HCEC 1CT (cell line): ENCODE measurements at places on chromosomes 11 and 22.
A peak's percentile ranks its signal among the peaks of the same experiment; 100 is the strongest.

DNA sequence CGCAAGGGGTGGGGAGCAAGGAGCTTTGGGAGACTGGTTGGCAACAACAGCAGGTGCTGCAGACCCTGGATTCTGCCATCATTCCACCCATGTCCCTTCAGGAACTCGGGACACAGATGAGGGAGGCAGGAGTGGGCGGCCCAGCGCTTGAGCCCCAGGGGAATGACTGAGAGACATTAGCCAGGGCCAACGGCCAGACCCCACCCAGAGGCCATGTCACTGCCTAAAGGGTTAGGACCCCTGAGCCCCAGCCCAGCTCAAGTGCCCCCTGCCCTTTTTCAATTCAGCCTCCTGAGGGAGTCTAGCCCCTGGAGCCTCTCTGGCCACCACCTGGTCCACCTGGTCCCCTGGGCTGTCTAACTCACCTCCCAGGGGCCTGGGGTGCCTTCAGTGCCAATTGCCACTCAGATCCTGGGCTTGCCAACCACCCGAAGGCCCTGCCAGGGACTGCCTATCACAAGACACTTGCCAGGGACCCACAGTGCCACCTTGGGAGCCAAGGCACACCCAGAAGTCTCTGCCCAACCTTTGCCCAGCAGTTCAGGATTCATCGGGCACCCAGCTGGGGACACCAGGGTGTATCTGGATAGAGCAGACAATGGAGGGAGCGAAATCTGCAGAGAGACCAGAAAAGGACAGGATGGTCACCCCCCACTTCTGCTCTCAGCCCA lies 16.6 kb downstream of the MFNG start:
- no peak for DNase-seq

GRCh38 chr22:23281406-23282088 lies 101.2 kb downstream of the BCR start:
- DNase-seq = peak; percentile 30

DNA sequence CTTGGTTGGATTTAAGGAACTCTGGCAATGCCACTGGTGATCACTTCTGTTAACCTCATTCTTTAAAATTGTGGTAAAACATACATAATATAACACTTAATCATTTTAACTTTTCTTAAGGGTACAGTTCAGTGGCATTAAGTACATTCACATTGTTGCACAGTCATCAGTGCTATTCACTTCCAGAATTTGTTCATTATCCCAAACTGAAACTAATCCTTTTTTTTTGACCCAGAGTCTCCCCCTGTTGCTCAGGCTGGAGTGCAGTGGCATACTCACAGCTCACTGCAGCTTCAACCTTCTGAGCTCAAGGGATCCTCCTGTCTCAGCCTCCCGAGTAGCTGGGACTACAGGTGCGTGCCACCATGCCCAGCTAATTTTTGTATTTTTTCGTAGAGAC lies 10.6 kb downstream of the ELF5 start:
- peak; percentile 22 for DNase-seq

DNA sequence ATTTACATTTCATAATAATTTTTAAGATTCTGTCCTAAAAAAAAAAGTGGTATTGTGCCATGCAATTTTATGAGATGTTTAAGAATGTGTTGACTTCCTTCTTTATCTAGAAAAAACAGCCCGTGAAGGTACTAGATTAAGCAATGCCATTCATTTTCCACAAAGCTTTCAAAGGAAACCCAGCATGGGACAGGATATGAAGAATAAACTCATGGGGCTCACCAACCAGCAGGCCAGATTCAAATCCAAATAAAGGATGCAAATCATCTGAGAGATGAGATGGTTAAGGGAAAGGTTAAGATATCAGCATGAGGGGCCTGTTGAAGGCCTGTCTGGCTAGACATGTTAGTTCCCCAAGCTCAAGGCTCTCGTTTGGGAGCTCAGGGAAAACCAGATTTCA lies 199.1 kb downstream of the SWAP70 start:
- no peak for DNase-seq

DNA sequence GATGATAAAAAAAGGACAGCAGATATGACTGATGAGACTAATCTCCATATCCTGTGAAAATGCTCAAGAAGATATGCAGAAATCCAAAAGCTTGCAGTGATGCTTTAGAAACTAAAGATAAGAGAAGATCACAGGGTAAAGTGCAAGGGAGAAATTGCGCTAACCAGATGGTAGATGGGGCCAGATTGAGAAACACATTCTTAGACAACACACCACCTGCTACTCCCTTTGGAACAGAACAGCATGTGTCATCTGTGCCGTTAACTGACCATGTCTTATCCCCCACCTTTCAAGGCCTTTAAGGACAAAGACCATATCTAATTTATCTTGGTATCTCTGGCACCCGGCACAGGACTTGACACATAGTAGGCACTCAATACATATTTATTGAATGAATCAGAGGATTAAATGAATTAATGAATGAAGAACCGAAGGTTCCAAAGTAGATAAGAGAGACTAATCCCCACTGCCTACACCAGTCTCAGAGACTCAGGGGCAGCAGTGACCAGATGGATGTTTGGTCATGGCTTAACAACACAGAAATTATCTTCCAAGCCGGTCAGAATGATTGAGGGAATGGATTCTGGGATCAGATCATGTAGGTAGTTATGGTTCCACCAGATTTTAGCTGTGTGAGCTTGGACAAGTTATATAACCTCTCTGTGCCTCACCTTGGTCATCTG lies 12.3 kb upstream of the P2RY2 start:
- DNase-seq = no peak

DNA sequence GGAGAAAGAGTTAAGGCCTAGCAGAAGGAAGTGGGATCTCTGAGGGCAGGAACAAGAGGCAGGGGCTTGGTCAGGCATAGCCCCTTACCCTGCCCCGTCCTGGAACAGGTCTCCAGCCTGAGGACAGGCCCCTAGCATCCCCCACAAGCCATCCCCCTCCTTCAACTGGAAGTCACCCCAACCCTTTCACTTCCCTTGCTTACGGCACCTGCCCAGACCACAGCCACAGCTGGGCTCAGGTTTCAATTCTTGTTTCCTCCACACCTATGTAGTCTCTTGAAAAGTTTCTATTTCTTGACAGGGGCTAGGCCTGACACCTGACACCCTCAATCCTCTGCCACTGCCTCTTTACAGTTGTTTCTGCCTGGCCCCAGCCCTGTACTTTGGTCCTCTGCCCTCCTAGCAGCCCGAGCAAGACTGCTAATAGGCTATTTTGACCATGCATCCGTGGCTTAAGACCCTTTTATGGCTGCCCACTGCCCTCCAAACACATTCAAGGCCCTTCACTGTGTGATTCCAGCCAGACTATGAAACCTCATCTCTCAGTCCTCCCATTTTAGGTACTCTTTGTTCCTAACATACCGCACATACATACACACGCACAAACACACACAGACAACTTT lies 10.9 kb upstream of the FCHSD2 start:
- DNase-seq = no peak

GRCh38 chr11:94546162-94546470 lies 2.4 kb downstream of the FUT4 start:
- no peak for DNase-seq

DNA sequence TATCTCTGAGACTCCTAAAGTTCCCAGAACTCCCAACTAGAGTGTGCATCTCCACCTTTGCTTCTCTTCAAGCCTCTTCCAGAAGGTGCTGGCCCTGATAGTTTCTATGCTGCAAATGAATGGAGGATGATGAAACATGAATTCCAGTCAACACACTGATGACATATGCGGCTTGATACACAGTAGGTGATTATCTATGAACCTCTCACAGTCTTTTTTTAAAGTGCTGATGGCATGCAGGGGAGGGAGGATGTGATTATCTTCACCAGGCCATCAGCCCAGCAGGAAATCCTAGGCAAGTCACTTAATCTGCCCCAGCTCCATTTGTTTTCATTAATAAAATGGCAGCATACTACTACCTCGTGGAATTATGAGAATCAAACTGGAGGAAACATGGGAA lies 548.5 kb downstream of the SOX6 start:
- no peak for DNase-seq

DNA sequence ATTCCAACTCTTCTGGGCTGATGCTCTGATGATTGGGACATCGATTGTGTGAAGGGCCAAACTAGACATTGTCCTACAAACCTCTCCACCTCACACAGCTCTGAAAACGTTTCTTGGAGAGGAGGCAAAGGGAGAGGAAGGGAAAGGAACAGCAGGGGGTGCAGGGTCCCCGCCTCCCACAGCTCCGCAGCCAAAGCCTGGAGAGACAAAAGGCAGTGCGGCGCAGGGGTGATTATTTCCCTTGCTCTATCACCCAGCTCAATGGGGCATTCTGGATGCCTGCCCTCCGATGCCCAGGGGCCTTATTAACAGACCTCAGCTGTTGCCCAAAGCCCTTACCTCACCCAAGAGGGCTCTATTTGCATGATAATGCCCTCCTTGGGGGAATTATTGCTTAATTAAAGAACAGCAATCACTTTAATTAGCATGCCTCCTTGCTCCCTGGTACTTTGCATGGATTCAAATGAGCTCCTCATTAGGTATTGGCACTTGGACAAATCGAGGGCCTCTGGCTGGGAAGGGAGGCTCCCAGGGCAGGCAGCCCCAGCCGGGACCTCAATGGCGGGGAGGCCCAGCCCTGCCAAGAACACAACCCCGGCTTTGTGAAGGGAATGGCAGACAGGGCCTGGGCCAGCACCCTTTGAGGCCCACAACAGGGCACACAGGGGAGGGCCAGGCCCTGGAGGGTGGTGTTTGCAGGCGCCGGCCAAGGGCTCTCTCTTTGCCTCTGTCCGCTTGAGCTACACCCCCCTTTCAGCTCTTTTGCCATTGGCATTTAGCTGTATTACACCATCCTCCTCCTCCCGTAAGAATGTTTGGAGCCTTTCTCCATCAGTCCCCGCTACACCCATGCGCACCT lies 19.8 kb upstream of the CDON start:
- DNase-seq = no peak

DNA sequence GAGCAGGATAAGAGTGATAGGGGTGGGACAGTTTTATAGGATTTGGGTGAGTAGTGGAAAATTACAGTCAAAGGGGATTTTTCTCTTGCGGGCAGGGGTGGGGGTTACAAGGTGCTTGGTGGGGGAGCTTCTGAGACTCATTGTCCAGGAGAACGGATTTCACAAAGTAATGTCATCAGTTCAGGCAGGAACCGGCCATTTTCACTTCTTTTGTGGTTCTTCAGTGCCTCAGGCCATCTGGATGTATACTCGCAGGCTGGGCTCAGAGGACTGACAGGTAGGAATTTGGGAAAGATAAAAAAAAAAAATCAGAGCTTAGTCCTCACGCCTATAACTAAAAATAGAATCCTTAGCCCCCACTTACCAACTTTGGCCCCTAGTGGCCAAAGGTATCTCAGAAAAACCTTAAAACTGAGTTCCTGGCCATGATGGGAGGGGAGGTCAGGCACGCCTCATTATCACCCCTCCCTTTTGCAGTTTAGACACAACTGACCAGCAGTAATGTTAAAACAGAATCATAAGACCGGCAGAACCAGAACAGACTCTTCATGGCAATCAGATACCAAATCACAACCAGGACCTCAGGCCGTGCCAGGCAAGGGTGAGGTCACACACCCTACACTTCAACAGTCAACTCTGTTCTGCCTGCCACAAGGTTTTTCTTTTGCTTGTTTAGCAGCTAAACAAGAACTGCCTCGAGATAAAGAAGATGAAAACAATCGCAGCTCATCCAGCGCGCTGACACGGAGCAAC lies 8.9 kb upstream of the APOBEC3G start:
- DNase-seq = no peak

DNA sequence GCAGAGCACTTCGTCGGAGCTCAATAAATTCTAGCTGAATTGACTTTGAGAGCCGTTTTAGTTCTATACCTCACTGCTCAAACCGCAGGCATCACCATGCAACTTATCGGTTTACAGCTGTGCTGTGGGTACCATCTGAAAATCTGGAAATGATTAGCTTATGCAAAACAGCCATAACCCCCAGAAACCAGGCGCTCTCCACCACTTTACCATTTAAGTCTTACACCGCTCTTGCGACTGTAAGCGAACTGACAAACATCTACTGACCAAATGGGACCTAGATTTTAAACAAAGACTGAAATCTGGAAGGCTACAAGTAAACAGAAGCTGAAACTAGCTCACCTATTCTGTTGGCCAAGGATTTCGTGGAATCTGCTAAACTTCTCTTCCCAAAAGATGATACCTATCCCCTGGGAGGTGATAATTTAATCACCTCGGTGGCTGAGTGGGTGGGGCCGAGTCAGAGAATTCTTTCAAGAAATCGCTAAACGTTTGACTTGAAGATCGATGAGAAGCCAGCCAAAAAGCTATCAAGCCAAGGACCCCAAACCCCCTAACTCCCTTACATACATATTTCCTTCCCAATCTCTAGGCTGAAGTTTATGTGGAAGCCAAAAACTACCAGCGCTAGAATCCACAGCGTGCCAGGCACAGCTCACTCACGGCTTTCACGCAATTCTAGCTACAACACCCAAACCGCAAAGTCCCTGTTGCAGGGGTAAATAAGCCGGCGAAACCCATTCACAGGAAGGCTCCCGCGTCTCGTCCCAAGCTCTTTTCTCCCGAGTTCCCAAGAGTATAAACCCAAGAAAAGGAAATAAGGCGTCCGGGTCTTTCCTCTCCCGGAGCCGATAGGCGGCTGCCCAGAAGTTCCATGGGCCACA lies 644 bp downstream of the SPTY2D1 start:
- DNase-seq = no peak

- DNase-seq = peak; percentile 5
These were observed 18.8 kb downstream of the P2RY2 start for GRCh38 chr11:73236854-73237253.

DNA sequence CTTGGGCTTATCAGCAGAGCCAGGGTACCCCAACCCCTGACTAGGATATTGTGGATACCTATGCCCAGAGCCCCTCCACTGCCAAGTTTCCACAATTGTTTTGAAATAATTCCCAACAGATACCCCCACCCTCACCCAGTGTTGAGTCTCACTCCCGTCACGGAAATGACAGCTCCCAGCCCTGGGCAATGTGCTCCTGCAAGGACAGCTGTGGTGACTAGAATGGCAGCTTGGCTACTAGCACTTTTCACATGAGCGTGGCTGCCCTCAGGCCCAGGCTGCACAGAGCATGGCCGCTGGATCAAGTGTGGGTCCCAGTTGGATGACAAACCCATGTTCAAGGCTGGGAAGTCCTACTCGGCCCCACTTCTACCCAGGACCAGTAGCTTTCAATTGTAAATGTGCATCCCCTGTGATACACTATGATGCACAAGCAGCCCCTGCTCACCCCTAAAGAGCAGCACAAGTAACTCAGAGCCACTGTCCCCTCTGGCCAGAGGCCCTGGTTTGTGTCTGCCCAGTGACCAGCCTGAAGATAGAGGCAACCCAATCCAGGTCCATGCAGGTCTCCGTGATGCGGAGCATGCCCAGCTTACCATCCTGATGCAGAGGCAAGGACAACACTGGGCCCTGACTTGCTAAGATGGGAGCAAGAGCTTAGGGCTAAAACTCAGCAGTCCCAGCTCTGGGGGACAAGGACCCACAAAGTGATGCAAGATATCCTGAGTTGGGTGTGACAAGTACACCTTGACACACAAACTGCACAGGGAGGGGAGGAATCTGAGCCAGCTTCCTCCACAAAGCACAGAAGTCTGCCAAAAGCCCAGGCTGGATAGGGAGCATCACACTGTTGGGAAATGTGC lies 13.2 kb downstream of the KCNQ1OT1 start:
- DNase-seq = no peak

- peak; percentile 92 for DNase-seq
These were observed 4.8 kb upstream of the ARHGEF12 start for GRCh38 chr11:120331301-120331996.

- no peak for DNase-seq
These were observed 375 bp downstream of the LAYN start for GRCh38 chr11:111540937-111541253.

GRCh38 chr11:69215216-69215615 lies 59.5 kb downstream of the SMIM38 start:
- no peak for DNase-seq
